AG09309 (cell line): ENCODE measurements at places on chromosomes 2 and 18.

DNA sequence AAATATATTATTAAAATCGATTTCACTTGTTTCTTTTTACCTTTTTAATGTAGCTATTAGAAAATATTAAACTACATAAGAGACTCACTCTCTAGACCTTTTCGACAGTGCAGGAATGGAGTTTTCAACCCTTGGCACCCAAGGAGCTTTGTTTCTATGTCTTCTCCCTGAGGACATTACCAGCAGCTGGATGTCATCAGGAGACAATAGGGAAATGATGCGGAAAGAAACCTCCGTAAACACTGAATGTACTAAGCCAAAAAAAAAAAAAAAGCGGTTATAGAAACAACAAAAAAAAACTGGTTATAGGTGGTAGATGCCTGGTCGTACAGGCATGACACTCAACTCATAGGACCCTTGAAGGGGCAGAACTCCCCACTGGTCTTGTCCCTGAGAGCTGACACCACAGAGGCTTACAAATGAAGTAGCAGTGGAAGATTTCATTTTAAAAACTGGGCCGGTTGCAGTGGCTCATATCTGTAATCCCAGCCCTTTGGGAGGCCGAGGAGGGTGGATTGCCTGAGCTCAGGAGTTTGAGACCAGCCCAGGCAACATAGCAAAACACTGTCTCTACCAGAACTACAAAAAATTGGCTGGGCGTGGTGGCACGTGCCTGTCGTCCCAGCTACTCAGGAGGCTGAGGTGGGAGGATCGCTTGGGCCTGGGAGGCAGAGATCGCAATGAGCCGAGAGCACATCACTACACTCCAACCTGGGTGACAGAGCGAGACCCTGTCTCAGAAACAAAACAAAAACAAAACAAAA lies 23.8 kb downstream of the THAP4 start:
- DNase-seq, result no peak

DNA sequence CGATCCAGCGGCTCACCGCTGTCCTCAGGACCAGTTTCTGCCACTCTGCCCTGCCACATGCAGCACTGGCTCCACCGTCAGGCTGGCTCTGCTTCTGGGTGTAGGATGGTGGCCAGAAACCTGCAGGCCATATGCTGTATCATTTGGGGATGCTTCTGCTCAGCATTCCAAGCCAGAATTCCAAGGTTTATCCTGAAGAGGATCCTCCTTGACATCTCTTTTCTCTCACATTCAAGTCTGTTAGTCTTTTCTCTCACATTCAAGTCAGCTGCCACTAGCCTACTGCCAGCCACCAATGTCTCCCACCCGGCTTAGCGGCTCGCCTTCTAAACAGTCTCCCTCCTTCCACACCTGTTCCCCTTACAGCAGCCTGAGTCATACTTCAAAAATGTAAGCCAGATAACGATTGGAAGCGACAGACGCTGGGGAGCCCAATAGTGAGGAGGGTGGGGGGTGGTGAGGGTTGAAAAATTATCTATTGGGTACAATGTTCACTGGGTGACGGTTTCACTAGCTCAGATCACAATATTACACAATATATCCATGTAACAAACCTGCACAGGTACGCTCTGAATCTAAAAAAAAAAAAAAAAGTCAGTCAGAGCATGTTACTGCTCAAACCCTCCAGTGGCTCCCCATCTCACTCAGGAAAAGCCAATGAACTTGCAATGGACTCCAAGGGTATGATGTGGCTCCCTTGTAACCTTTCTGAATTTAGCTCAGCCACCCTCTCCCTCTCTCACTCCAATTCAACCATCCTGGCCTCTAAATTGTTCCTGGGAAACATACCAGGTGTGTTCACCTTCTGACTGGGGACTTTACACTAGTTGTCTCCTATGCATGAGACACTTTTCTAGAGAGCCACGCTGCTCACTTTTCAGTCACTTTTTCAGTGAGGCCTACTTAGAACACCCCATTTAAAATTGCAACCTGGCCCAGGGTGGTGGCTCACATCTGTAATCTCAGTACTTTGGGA lies 38.8 kb upstream of the SP3 start:
- DNase-seq, result no peak

- no peak for DNase-seq
Measured at GRCh38 chr2:62972601-62973000, 78.0 kb upstream of the OTX1 start.

DNA sequence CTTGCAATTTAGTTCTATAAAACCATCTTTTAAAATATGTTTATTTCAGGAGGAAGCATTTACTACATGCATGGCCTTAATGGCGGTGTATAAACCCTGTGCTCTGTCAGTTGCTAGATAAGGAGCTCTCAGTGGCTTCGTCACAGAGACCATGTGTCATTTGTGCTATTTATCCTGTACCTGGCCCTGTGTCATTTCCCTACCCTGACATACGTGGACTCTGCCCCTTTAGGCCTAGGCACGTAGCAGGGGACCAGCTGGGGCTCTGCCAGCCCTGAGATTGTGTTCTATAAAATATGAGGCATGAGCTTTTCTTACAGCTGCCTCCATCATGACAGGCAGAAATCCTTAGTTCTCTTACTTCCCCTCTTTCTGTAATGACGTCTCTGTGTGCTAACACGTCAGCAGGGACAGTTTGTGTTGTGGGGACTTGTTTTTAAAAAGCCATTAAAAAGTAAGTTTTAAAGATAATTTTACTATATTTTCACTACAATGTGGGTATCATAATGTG lies 88.0 kb downstream of the ITGB1BP1 start:
- no peak for DNase-seq

DNA sequence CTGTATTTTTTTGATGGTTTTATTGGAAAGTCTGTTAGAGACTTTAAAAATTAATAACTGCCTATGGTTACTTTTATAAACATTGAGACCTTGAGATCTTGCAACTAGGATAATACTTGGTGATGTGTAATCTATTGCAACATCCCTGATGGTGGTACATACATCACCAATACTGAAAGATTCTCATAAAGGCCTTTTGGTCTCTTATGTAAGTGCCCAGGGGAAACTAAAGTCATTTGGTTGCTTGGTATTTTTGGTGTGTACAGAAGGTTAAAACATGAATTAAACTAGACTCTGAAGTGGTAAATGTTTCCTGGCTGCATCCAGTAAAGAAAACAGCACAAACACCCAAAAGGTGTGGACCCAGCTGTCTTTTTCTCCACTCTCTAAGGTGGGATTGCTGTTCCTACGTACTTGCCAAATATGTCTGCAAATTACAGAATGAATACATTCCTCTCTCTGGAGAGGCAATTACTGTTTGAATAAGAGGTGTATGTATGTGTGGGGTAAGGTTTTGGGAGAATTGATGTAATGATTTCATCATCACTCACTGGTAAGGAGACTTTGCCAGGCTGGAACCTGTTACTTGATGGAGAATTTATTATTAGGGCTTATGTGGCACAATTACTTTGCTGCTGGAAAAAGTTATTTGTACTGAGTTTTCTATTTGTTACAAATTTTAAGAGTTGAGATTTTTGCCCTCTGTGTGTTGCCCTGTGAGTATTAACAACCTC lies 3.6 kb downstream of the B3GNT2 start:
- no peak for DNase-seq

DNA sequence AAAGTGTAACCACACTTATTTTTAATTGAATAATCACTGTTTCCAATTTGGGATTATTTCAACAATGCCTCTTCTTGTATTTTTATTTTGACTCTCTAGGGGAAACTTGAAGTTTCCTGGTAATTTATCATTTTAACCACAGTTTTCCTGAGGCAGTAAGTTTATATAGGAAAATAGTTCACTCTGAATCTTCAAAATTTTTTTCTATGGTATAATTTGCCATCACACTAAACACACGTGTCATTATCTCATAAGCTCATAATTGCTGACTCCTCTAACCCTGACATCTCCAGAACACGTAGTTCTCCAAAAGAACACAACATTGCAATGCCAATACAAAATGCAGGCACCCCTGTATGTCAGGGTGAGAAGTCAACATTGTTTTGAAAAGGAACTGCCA lies 102.2 kb upstream of the FZD7 start:
- DNase-seq, result no peak

DNA sequence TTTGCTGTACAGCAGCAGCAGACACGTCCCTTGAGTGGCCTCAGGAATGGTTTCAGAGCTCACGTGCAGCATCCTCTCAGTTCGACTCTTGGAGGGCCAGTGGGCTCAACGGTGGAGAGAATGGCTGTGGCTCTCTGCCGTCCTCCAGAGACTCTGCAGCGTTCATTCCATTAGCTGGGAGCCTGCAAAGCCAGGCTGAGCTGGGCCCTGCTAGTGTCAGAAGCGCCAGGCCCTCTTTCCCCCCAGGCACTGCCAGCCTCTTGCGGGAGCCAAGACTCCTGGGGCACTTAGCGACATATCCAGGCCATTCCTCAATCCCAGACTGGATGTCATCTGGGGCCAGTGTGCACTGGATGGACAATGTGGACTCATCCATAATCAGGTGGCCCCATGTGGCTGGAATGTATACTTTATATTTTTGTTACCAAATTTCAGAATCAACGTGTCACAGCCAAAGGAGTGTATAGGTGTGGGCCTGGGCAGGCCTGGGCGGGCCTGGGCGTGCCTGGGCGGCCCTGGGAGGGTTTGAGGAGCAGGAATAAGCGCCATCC lies 125.1 kb upstream of the EPAS1 start:
- DNase-seq, result no peak
